ENCODE measurements at places on chromosomes 1 and 21.
A peak's percentile ranks its signal among the peaks of the same experiment; 100 is the strongest.

GRCh38 chr1:211630236-211631081, 45.0 kb downstream of the NEK2 start:
- DNase-seq = no peak

GRCh38 chr1:160580221-160580812, 1.0 kb upstream of the CD84 start:
- no peak for DNase-seq

DNA sequence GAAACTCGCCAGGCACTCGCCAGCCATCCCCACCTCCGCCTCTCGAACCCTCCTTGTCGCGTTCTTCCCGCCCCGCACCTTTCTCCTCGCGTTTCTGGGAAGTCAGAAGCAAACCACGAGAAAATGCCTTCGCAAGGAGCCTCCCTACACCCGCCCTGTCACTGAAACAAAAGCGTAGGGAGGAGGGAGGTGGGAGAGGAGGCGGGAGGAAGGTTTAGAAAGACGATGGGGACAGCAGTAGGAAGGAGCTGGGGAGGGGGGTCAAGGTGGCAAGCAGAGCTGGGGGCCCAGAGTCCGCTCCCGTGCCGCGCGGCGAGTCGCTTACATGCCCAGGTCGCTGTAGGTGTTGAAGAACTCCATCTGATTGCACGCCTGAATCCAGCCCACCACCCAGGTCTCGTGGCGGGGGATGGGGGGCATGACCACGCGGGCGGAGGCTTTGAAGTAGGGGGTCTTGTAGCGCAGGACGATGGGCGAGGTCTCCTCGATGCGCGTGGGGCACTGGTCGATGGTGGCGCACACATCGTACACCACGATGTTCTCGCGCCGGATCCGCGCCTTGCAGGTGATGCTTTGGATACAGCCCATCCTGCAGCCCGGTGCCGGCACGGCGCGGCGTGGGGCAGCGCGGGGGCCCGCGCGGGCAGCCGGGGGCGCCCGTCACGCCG, 1.0 kb downstream of the FAM78B start:
- DNase-seq = no peak

DNA sequence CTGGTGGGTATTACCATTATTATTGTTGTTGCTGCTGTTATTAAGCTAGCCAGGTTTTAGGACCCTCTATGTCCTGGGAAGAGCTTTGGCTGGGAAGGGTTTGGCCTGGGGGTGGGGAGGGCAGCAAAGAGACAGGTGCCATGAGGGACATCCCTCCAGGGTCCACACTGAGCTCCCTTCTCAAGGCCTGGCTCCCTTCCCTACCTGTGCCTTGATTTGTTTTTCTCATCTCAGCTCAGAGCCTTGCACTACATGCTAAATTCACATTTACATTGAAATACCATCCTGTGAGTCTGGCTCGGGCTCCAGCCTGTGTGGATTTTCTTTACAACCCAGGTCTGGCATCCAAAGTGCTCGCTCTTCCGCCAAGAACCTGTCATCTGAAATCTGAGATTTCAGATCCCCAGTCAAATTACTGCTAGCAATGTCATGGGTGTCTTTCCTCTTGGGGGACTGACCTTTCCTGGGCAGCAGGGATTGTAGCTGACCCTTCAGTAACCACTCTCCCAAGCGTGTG, 536.3 kb downstream of the PTPRU start:
- DNase-seq = no peak

- no peak for DNase-seq
Measured at GRCh38 chr1:114669562-114670082, at the start of gene DENND2C. Gene DENND2C, minus strand, starts transcription at chr1:114670049. Its CDS starts 44,065 bp downstream, at chr1:114625984.

GRCh38 chr1:32733582-32734321, 31.2 kb upstream of the SYNC start:
- no peak for DNase-seq

GRCh38 chr1:40045182-40045581, 4.7 kb downstream of the CAP1 start:
- DNase-seq = no peak

DNA sequence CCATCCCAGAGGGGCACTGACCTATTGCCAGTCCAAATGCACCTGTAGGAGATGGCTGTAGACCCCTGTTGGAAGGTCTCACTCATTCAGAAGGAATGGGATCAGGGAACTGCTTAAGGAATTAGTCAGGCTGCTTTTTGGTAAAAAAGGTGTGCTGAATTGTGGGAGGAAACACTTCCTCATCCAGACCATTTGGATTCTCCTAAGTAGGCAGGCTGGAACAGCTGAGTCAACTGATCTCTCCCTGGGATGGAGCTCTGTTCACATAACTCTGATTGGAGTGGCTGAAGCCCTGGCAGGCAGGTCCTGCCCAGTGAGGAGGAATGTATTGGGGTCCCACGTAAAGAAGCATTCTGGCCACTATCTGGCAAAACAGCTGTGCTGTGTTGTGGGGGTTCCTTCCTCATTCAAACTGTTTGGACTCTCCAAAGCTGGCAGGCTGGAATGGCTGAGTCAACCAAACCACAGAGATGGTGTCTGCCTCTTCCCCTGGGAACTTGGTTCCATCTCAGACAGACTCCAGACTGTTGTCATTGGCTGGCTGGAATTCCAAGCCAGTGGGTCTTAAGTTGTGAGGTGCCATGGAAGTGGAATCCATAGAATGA, 70.7 kb upstream of the PDC start:
- peak; percentile 81 for DNase-seq

GRCh38 chr1:74674278-74675048, 871 bp upstream of the ERICH3 start:
- DNase-seq = no peak

GRCh38 chr1:95916616-95917015, 682.6 kb downstream of the RWDD3 start:
- peak; percentile 10 for DNase-seq

- no peak for DNase-seq
Measured at GRCh38 chr1:115113766-115114165, 24.5 kb upstream of the TSPAN2 start.

- peak; percentile 69 for DNase-seq
Measured at GRCh38 chr1:87117761-87118368, 203.4 kb downstream of the HS2ST1 start.

DNA sequence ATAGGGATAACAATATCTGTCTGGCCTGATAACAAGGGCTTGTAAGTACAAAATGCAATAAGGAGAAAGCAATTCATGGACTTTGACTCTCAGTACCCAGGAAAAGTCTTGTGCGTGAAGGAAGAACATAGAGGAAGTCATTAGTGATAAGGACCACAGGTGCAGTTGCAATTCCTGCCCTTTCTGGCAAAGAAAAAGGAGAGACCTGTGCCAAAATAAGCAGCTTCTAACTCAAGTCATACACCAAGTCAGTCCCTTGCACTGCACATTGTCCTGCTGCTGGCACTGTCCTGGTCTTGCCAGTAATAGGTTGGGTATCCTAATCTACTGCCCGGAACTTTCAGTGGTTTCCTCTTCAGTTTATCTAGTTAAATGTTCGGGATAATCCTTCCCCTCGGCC, 14.8 kb upstream of the SOD1 start:
- no peak for DNase-seq

GRCh38 chr1:78619803-78620579, at the start of gene IFI44L:
Gene IFI44L, plus strand, starts transcription at chr1:78620448. Its CDS starts 7,468 bp downstream, at chr1:78627916.
- peak; percentile 59 for DNase-seq

Data from fibroblast of upper back skin (primary cell).